ENCODE measurements at places on chromosomes 1 and 21.

DNA sequence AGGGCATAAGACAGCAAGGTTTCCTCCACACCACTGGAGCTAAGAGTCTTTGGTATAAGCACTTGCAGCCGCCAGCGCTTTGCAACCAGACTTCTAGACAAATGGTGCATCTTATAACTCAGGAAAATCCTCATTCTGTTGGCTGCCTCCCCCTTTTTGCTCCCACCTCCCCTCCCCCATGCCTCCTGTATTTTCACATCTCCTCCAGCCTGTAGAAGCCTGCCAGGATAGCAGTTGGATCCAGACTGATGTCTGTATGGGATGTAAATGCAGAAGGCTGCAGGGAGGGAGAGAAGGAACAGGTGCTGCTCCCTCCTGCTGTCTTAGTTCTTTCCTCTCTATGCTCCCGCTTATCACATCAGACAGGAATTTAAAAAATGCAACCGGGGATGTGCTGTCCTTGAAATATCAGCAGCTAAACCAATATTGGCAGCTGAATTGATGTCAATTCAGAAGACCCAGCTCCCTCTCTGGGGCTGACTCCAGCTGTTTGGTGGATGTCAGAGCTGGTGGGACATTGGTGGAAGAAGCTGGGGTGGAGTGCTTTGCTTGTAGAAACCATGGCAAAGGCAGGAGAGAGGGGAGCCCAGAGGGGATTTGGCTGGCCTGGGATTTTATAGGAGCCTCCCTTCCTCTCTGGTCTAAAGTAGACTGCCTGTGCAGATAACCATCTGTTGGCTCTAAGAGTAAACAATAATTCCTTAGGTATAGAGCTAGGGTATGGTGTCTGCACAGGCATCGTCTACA is 53.5 kb downstream of the NFASC start:
- no peak for DNase-seq

DNA sequence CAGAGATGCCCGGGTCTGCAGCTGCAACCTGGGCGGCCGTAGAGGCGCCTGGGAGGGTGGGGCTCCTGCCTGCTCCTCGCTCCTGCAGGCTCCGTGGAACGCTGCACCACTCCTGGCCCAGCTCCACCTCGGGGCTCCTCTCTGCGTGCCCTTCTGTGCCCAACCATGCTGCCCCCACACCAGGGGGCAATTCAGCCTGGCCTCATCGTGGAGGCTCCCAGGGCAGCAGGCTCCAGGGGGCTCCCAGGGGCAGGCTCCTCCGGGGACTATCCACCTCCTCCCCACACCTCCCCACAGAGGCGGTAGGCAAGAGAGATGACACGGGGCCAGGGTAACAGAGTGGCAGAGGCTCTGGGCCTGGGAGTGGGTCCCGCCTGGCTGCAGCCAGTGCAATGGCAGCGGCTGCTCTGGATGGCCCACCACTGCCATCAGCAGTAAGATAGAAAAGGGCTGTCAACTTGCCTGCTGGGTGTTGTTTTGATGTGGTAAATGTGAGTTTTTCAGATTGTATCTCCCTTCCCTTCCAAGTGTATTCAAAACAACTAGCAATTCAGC is 22.4 kb upstream of the LRRC8C start:
- DNase-seq: peak; percentile 51

GRCh38 chr21:31993826-31994825 is 121.3 kb downstream of the HUNK start:
- DNase-seq: no peak

- DNase-seq: no peak
Measured at GRCh38 chr1:32266921-32267591, 16.0 kb downstream of the LCK start.

DNA sequence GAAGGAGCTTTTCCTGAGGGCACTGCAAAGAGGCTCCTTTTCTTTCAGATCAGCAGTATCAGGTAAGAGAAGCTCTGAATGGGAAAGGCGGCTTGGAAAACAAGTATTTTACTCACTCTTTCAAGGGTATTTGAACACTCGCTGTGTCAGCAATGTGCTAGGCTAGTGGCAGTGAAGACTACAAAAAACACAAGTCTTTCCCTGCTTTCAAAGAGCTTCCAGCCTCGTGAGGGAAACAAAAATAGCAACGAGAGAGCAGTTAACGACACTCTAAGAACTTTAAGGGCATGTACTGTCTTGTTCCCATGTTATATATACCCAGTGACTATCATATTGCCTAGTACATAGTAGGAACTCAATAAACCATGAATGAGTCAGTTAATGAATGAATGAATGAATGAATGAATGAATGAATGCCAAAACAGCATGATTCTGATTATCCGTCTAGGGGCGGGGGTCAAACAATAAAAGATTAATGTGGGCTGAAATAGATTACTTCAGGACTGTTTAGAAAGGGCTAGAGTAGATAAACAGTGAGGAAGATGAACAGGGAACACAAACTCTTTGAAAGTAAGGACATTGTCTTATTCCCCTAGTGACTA is 14.2 kb upstream of the MCOLN3 start:
- no peak for DNase-seq

GRCh38 chr1:79105500-79105899 is 99.0 kb upstream of the ADGRL4 start:
- no peak for DNase-seq
